ENCODE measurements at places on chromosomes 7 and 10.

DNA sequence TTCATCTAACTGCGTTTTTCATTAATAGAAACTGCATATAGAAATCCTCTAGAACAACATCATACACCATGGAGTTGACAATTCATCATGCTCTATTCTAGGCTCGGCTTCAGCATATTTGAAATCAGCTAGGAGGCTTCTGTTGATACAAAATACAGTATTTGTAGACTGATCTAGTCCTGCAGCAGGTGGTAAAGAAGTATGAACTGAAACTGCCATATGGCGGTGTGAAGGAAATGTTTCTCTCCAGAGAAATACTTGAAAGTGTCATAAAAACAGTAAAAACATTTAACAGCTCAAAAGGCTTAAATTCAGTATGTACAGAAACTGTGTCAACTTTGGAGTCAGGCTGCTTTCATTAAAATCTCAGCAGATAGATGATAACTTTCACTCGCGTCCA lies 32.0 kb upstream of the MYO3A start:
- no peak for DNase-seq

DNA sequence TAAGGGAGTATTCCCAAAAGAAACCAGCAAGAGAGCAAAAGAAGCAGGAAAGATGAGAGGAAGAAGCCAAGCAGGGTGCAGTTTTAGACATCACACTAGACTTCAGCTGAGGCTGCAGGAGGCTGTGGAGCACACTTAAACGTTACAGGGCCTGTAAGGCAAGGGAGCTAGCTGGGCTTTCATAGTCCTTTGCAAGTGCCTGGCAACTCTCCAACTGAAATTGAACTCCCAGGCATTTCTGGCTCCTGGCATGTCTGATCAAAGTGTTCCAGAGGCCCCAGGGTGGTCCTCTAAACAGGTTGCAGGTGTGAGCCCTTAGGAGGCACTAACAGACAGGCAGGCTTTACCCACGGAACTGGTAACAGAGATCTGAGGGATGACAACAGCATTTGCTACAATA lies 750.2 kb downstream of the XPNPEP1 start:
- no peak for DNase-seq

GRCh38 chr7:108455998-108456677 lies at the start of gene NRCAM:
Gene NRCAM, minus strand, starts transcription at chr7:108456436. Its CDS starts 216,372 bp downstream, at chr7:108240064.
- no peak for DNase-seq

- no peak for DNase-seq
Measured at GRCh38 chr7:75876126-75876881, 2.5 kb upstream of the RHBDD2 start.

Measured in CD8-positive, alpha-beta memory T cell (primary cell).